ENCODE measurements at places on chromosomes 1 and 21.

GRCh38 chr1:38829368-38829767 is 30.2 kb downstream of the RRAGC start:
- DNase-seq, result no peak

DNA sequence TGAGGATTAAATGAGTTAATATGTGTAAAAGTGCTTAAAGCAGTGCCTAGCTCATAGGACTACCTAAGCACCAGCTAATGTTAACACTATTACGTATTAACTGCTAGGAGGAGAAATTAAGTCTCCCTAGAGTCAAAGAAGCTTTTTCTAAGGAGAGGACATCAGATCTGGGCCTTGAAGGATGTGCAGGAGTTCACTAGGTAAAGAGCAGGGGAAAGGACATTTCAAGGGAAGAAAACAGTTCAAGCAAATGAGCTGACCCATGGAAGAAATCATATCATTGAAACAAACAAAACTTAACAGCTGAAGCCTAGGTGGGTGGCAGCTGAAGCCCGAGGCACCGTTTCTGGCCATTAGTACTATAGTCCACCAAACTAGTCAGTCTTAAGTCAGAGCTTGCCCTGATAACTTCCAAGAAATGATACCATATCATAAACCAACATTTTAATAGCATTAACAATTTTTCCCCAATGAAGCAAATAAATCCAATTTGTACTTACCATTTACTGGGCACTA is 46.7 kb downstream of the TRIT1 start:
- DNase-seq, result no peak

- DNase-seq, result peak; percentile 99
Observed at GRCh38 chr1:153566414-153567371, 1.0 kb upstream of the S100A2 start.

DNA sequence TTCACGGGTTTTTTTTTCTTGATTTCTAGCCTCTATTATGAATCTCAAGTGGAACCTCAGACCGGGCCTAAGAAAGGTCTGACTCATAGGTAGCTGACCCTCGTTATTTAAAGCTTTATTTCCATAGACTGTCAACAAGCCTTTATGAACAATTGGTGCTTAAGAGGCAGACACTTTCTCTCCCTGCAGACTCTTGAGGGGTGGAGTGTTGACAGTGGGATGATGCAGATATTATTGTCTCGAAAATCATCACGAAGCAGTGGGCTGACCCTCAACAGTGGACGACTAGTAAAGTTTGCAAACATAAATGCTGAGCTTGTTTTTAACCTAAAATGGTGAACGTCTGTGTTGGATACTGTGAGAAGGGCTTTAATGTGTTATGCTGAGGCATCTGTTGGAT is 1.8 kb downstream of the SFT2D2 start:
- DNase-seq, result no peak

DNA sequence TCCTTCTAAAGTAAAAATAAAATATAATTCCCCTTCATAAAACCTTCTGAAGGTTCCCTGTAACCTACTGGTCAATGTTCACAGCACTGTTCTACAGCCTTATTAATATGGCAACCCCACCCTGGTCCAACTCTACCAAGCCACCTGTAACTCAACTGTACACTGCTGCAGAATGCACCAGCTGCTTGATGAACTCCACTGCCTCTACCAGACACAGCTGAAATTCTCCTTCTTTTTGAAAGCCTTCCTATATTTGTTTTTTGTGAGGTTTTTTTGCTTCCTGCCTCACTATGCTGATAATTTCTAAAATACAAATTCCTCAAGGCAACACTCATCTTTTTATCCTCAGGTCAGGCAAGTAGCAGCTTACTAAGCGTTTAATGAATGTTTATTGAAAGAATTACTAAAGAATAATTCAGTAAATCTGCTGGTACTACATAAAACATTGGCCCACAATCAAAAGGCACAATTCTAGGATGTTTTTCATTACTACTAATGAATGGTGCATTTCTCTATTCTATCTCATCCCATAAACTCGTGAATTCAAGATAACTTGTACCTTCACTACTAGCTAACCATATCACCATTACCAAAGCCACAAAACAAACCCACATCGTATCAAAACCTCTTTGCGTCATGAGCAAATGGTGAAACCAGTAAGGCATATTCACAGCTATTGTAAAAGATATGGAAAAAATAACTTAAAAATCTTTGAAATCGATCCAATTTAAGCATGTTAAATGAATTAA is 2.4 kb downstream of the SSX2IP start:
- no peak for DNase-seq

GRCh38 chr1:7572654-7573152 is 198.4 kb upstream of the VAMP3 start:
- no peak for DNase-seq

GRCh38 chr1:68590473-68590872 is 93.6 kb upstream of the DEPDC1 start:
- DNase-seq, result no peak

GRCh38 chr1:205162301-205162700 is 40.5 kb upstream of the RBBP5 start:
- no peak for DNase-seq

DNA sequence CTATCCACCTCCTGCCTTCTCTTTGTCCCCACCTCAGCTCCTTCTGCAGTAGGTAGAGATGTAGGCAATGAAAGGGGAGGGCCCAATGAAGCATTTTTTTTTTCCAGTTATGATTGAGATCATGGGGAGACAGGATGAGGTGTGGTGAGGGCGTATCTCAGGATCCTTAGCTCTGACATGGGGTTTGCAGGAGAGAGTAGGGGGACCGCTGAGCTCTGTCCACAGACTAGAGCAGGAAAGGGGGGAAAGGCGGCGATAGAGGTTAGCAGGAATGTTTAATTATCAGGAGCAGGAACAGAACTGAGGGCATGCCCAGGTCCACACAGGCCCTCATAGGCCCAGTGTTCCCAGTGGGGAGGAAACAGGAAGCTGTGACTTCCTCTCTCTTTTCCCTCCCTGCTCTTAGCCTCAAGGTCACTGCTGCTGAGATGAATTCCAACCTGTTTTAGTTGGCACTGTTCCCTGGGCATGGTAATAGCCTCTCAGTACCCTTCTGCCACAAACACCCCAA is 901 bp upstream of the RXFP4 start:
- peak; percentile 79 for DNase-seq

DNA sequence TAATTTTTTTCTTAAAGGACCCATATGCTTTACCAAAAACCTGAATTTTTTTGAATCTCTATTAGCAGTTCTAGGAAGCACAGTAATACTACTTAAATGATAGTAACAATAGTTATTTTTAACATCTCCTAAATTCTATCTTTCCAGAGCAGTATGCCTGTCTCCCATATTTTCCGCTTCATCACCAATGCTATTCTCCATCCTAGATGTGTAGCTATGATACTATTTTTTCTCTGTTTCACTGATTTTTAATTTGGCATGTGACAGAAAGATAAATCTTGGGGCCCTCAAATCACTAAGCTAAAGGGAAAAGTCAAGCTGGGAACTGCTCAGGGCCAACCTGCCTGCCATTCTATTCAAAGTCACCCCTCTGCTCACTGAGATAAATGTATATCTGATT is 102.3 kb upstream of the HMCN1 start:
- no peak for DNase-seq

- no peak for DNase-seq
Observed at GRCh38 chr1:156407344-156407743, 38.3 kb downstream of the RHBG start.
